ENCODE measurements at places on chromosomes 7 and 10.

DNA sequence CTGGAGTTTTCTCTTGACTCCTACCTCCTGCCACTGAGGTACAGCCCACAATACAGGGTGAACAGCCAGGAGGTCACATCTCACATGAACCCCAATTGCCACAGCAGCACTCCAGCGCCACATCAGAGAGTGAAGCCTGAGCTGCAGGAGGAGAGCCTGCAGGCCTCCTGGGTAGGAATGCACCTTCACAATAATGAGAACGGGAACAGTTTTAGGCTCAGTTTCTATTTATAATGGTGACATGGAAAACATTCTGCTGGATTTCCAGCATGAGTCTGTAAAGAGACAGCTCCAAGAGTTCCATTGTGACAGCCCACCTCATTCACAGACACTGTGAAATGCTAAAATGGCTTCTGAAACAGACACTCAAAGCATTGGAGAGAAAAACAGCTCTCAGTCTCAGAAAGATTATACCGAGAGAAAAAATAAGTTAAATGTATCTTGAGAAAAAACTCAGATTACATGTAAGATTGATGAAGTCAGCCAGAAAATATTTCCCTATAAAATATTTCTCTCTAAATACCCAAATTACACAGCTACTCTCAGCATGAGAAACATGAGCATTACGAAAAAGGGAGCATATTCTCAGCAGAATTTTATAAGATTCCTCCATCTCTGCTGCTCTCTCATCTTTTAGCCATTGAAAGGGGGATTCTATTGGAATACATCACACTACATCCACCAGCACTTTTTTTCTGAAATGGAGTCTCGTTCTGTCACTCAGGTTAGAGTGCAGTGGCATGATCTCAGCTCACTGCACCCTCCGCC, 11.3 kb downstream of the ZNF680 start:
- DNase-seq = no peak

- no peak for DNase-seq
These were observed 219.8 kb upstream of the BMPER start for GRCh38 chr7:33685503-33685902.

GRCh38 chr10:43265799-43266721, 805 bp downstream of the RASGEF1A start:
- DNase-seq = no peak

DNA sequence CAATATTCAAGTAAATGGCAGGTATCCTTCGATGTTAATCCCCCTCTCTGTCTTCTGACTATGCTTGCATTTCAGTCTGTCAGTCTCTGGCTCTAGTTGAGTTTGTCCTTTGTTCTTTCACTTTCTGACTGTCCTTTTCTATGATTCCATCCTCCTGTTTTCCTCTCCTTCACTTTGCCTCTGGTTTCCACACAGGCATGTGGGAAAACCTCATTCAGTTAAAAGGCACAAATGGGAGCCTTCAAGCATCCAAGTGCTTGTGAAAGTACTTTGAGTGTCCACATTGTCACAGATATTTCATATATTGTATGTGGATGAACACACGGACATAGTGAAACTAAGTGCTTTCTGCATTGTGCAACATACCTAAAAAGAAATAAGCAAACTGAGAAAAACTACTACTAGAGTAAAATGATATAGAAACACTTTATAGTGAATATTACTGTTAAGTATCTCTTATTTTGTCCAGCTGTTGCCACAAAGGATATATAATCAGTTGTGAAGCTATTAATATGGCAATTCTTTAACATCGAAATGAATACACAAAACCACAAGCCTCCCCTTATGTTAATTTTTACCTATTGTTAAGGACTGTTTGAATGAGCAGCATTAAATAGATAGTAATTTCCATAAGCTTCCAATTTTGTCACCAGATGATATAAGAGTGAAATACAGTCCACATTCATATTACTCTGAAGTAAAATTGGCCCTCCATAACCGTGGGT, 71.7 kb downstream of the NRBF2 start:
- no peak for DNase-seq

DNA sequence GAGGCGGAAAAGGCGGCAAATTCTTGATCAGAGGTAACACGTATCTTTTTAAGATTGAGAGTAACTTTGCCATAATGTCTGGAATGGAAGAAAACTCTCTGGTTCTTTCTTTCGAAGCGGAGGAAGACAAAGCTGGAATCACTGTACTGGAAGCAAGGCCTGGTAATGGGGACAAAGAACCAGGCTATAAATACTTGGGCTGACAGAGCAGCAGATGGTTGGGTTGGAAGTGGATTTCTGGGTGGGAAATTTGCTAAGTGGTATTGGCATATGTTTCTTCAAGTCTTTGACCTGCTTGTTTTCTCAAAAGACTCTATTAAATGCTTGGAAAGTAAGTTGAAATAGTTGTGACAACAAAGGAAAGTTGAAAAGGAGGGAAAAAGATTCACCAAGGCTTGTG, 87.3 kb upstream of the SFMBT2 start:
- DNase-seq = no peak

GRCh38 chr7:80082213-80082612, 52.4 kb upstream of the GNAI1 start:
- DNase-seq = no peak

GRCh38 chr10:80491251-80492102, 37.4 kb downstream of the TSPAN14 start:
- DNase-seq = no peak

- DNase-seq = no peak
These were observed 678.5 kb upstream of the ANKRD30A start for GRCh38 chr10:36446881-36447280.

GRCh38 chr7:23026164-23026563, 12.2 kb upstream of the HYCC1 start:
- no peak for DNase-seq

DNA sequence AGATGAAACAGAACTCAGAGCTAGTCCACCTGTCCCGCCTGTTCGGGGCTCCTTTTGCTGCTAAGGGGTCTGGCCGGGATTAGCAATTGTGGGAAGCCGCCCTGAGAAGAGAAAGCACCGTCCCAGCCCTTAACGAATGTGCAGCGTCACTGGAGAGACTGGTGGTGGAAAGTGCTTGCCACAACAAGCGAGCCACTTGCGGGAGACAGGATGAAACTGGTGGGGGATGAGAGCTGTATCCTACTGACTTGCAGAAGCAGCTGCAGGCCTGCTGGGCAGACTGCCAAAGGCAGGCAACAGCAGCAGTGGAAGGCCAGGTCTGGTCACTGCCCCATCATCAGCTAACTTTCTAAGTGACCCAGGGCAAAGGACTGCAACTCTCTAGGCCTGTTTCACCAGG, 95.4 kb downstream of the FAM53B start:
- no peak for DNase-seq

DNA sequence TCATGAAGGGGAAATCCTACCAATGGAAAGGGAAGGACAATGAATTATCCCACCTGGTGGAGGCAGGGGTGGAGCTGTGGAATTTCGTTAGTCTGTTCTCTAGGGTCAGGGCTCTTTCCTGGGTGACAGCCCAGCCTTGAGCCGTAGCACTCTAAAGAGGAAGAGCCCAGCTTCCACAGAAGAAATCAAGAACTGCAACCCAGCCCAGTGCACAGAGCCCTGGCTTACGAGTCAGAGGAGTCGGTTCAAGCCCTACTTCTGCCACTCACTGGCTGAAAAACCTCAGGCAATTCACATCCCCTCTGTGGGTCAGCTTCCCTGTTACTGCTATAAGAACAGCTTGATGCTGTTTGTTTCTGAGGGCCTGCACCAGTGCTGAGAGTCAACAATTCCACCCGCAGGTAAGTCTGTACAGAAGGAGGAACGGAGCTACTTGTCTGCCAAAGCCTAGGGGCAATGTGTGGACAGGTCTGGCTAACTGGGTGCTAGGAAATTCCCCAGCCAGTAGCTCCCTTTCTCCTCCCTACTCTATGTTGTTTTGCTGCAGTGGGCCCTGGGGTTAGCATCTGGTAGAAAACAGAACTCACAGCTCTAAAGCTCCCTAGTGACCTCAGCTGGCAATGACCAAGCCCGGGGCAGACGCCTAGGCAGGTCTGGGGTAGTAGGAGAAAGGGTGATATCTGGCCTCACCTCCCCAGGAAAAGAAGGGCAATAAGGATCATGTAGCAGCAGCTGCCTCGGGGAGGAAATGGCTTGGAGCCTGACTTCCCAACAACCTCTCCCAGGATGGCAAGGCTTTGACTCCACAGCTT, 3.3 kb downstream of the AVPI1 start:
- no peak for DNase-seq

DNA sequence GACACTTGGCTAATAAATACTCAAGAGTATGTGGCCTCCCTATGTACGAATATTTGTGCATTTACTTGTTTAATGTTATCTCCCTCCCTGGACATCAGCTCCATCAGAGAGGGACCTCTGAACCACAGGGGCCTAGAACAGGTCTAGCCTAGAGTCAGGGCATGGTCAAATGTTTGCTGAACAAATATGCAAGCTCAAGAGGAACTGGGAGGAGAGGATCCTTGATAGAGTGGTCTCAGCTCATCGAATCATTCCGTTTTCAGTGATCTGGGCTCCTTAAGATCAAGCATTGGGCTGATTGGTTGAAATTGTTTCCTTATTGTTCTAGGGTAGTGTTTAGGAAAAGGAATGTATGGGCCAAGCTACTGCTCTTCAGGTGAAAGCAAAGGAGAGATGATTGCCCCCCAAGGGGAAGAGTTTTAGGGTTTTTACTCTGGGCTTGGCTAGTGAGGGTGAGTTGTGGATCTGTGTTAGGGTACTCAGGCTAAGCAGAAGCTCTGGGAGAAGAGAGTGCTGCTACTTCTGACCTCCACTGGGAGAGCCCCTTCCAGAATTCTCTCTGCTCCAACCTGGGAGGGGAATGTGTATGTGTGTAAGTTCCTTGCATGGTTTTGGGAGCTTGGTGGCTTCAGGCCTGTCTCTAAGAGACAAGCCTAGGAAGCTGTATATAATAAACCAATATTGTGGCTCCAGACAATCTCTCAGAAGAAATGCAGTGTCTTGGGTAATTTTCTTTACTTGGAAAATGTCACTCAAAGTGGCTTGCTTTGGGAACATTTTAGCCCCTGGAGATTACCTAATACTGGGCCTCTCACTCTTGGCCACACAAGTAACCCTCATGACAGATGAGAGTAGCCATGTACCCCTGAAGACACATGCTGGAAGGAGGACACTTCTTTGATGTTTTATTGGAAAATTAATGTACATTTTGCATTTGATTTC, 110.0 kb downstream of the EMX2 start:
- no peak for DNase-seq

DNA sequence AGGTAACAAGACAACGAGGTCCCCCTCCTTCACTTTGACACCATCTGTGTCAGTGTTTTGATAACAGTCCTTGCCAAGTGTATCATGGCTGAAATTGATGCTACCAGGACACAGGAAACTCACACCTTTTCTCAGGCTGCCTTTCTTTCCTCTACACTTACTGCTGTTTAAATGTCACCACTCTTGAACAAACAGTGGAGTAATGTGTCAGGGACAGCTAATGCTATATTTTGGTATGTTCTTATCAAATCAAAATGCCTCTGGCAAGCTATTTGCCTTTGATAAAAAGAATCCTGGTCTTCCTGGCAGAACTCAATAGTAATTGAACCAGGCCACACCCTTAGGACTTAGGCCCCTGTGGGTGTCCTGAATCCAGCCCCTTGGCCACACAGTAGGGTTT, 692.9 kb downstream of the LRMDA start:
- no peak for DNase-seq

DNA sequence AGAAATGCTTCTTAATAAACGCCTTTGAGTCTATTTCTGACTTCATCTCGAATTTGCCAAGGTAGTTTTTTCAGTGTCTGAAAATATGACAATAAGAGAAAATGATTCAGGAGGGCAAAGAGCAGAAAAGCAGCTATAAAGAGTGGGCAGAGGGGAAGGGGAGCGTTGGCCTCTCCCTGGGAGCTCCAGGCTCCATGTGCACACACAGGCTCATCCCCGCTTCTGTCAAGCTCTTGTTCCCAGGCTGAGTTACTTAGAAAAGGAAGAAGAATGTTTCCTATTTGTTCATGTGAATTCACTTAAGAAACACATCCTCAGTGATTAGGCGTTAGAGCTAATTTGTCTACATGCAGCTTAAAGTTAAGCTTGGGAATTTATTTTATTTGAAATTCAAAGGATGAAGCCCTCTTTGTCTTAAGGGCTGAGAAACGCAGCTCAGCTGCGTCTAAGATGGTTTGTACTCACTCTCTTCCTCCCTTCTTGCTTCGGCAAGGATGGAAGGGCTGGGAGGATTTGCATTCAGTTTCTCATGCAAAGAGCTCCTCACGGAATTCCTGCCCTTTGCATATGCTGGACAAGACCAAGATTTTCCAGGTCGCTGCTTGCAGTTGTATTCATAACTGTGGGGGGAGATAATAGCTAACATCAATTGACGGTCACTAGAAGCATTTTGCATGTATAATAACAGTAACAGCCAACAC, 29.0 kb upstream of the ATXN7L1 start:
- DNase-seq = no peak

- peak; percentile 20 for DNase-seq
These were observed 9.4 kb upstream of the ZC3HAV1 start for GRCh38 chr7:139118805-139119485.
